ENCODE measurements at places on chromosomes 6 and 20.

DNA sequence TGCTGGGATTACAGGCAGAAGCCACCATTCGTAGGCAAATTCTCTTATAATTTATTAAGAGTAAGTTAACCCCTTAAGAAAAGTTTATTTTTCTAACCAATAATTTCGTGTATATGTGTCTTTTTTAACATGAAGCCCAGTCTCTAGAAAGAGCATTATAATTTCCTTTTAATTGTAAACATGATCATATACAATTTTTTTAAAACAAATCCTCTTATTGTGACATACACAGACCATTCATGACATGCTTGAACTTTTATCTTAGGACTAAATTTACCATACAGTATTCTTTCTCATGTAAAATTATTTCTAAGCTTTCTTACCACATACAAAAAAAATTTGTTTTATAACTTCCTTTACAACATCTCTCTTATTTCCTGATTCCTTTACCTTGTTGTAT, 6.7 kb downstream of the ACOT13 start:
- no peak for DNase-seq

- DNase-seq: no peak
Measured at GRCh38 chr20:61324906-61325305, 72.8 kb downstream of the CDH4 start.

DNA sequence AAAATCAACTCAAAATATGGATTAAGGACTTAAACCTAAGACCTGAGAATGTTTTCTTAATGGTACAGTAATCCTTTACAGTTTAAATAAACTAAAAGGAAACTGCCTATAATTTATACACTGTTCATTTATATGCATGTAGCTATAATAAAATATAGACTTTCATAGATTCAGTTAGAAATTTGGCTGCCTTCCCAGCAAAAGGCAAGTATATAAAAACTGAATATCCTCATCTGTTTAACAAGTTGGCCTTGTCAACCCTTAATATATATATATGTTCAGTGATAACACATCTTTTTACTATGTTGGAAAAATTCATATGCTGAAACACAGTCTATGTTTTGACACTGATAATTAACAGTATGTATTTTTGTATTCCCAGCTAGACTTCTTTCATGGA, 123.1 kb downstream of the GRIK2 start:
- no peak for DNase-seq

DNA sequence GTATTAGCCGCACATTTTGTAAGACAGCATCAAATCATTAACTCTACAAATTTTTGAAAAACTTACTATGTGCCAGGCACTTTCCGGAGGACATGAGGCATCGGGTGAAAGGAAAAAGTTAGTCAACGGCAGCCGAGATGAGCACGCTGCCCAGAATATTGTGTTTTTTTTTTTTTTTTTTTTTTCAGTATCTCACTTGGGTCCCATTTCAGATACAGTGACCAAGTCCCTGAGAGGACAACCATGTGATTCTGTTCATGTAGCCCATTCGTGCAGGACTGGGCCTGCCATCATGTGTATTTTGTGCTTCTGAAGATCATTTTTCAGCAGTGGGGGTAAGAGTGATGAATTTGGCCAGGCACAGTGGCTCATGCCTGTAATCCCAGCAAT, 1.3 kb downstream of the SLA2 start:
- no peak for DNase-seq

- peak; percentile 16 for DNase-seq
Measured at GRCh38 chr20:34112600-34113101, 608 bp upstream of the EIF2S2 start.

DNA sequence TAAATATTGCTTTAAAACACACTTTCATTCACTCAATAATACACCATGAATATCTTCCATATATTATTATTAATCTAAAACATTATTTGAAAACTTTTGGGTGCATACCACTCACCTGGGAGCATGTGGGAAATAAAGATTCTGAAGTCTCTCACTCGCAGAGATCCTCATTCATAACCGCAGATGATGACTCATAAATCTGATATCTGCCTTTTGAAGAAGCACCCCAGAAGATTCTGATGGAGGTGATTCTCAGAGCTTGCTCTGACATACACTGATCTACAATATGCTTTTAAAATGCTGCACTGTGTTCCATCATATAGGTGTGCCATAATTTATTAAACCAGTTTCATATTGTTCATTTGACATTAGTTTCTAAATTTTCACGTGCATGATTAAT, 135.0 kb upstream of the SGK1 start:
- no peak for DNase-seq

- no peak for DNase-seq
Measured at GRCh38 chr6:50271266-50271665, 221.5 kb upstream of the DEFB112 start.

- no peak for DNase-seq
Measured at GRCh38 chr6:45351667-45352066, 23.5 kb downstream of the RUNX2 start.

DNA sequence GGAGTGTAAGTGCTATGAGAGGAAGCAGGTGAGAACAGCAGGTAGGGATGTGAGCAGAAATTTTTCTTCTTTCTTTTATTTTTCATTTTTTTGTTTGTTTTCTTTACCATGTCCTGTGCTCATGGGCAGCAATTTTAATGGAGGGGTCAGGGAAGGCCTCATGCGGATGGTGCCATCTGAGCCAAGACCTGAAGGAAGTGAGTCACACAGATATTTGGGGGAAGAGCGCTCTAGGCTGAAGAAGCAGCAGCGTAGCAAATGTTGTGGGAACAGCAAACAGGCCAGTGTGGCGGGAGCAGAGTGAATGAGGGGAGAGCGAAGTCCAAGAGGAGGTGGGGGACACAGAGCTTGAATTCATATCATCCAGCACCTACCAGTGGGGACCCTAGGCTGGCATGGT, 12.7 kb downstream of the SPDEF start:
- DNase-seq: no peak

DNA sequence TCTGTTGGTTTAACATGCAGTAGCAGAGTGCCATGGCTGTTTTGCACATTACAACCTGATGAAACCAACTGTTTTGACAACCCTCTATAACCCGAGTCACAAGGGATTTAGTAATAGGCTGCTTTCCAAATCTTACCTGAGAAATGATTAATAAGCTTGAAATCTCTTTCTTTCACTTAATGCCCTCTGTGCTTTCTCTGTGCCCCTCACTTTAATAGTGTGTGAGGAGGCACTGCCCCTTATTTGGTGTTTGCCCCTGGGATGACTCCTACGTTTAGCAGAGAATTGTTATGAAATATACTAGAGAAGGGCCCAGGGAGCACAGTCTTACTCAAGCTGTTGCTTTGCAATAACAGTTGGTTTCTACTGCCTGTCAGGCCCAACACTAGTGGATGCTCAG, 31.0 kb upstream of the PTCHD4 start:
- DNase-seq: no peak

DNA sequence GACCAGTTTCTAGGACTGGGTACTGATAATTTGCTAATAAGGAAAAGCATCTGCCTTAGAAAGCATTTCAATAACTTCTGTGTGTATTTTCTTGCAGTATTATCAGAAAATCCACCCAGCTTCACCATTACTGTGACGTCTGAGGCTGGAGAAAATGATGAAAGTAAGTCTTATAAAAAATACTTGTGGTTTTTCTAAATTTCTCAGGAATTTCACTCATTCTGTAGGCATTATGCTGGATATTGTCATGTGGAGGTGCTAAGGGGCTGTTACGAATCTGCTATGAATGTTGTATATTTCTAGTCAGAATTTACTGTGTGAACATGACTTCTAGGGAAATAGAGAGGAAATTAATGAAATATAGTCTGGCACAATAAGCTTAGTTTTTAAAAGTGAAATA, 8.9 kb downstream of the RWDD1 start:
- DNase-seq: no peak

DNA sequence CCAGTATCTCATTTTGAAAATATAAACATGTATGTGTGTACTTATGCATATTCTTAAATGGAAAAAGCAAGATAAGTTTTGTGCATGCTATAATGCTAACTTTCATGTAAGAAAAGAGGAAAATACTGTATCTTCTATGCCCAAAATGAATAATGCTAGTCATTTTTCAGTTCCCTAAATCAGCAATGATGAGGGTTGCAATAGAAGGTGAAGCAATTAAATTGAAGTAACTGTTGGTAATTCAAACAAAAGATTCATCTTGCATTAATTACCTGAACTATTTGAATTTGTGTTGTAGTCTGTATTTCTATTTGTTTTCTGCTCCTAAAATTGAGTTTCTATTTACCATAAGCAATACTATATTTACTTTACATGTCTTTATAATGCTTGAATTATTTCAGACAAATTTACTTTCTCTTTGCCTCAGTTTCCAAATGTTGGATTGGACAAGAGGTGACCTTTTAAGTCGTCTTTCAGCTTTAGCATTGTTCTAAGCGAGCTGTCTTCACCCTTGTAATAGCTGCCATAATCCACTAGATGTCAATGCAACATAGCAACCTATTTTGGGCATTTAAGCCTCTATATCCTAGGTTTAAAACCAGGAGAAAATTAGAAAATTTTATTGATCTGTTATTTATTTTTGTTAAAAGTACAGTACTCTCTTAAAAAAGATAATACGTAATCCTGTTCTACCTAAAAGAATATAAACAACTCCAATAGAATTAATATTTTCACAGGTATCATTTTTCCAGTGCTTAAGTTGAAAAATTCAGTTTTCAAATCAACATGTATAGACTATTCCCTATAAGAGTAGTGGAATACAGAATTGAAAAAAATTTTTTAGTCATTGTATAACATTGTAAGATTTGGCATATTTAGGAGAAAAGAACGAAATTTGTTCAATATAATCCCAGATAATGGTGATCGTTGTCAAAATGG, 52.3 kb upstream of the IFNGR1 start:
- peak; percentile 30 for DNase-seq

- DNase-seq: no peak
Measured at GRCh38 chr20:33999025-33999649, 5.4 kb downstream of the RALY start.

DNA sequence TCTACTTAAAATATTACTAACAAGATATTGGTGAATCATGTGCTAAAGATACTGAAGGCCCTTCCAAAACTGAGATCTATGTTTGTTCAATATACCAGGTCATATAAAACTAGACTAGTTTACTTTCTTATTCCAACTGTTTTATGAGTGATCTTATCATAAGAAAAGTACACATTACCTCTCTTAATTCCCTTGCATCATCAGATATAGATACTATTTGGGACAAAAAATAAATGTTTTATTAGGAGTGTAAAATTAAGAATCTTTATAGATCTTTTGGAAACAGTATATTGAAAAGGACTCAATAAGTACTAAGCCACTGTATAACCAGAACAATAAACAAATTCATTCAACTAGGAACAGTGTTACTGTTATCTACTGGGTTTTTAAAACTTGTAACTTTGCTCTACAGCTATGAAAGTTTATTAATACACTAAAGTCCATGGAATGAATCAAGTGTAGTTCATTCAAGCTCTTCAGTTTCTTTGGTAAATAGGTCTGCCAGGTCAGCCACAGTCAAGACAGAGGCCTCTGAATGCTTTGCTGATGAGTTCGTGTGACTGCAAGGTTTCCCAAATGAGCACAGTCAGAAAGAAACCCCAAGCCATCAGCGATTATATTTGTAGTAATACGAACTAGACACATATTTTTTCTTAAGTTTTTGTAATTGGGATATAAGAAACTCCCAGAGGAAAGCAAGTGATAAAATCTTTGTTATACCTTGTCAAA, 71.8 kb upstream of the FBXO30 start:
- no peak for DNase-seq

DNA sequence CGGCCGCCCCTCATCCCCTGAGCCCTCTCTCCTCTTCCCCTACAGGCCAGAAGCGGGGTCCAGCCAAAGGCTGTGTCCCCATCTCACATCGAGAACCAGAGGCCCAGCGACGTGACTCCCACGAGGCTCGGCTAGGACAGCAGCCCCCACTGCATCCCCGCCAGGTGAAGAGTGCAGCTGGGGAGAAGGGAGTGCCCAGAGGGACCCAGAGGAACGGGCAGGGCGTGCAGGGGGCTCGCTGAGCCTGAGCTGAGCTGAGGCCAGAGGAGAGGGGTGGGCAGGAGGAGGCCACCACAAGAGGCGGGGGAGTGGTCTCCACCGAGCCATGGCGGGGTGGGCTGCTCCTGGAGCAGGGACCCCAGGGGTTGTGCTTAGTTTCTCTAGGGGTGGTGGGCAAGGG, 32.6 kb downstream of the KCNQ2 start:
- DNase-seq: no peak

- DNase-seq: no peak
Measured at GRCh38 chr6:170259278-170259677, 31.6 kb downstream of the DLL1 start.

DNA sequence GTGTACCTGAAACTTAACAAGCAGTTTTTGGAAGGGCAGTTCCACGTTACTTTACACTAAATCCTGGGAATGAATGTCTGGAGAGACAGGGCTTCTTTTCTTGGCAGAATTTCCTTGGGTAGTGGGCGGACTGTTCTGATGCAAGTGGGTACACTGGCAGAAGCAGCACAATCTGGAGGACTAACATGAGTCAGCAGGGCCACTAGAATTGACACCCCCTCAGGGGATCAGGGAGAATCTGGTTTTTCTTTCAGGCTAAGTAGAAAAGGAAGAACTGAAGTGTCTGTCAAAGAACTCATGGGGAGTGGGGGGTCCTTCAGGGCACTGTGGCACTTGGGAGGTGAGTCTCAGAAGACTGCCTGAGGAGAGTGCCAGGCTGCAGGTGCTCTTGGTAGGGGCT, 34.6 kb downstream of the PANK2 start:
- DNase-seq: no peak

GRCh38 chr6:72421387-72421786, 200.5 kb upstream of the KCNQ5 start:
- no peak for DNase-seq

DNA sequence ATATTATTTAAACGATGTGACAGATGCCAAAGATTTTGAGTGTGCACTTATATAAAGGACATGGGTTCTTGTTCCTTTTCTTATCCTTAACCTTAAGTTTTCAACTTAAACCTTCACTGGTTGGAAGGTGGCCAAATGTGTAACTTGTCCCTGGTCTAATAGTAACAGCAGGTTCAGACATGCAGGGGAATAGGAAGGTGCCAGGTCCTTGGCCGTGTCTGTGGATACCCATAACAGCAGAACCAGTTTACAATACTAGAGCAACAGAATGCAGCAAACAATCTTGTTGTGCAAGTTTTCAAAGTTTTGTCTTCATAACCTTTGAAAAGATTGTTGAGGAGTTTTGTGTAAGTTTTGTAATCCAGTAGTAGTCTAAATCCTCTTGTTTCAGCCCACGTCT, 4.4 kb downstream of the MYB start:
- DNase-seq: no peak

Measured in brain pericyte (primary cell).